ENCODE measurements at places on chromosomes 4 and X.

DNA sequence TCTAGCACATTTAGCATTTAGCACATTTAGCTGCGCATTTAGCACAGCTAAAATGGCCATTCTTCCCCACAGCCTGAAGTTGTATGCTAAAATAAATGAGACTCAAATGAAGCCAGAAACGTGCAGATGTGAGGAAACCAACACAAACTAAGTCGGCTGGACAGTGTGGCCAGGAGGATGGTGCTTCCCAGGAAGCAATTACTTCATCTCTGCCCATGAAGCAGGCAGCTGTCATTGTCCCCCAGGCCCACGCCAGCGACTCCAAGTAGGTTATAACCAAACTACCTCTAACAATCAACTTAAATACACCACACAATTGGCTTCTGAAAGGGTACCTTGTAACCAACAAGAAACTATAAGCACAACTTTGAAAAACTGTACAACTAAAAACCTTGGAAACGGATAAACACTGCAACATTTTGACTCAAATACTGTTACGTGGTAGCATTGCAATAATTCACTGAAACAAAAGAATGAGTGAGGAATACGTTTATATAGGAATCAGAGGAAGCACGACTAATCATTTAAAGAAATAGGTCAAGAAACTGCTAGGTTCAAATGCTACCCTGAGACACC is 39.2 kb downstream of the AFAP1 start:
- no peak for DNase-seq

DNA sequence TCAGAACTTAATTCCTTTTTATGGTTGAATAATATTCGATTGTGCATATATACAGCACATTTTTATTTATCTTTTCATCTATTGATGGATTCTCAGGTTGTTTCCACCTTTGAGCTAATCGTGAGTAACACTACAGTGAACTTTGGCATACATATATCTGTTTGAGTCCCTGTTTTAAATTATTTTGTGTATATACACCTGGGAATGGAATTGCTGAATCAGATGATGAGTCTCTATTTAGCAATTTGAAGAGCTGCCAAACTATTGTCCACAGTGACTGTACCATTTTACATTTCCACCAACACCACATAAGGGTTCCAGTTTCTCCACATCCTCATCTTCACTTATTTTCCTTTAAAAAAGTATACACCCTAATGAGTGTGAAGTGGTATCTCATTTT is 166.2 kb upstream of the FGF13 start:
- DNase-seq: no peak

GRCh38 chr4:189021831-189022230 is 882.6 kb downstream of the TRIML1 start:
- no peak for DNase-seq

GRCh38 chr4:113540859-113541258 is 220.7 kb downstream of the CAMK2D start:
- DNase-seq: no peak

DNA sequence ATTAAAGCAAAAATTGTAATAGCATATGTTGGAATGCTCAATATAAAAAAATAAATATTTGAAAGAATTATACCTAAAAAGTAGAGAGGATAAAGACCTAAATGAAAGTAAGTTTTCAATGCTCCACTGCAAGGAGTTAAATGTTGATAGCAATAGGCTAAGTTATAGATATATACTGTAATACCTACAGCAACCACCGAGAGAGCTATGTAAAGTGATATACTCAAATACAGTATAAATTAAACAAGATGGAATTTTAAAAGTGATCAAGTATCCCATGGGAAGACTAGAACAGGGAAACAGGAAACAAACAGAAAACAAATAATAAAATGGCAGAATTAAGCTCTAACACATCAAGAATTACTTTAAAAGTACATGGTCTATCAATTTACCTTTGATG is 73.9 kb downstream of the CASP3 start:
- no peak for DNase-seq

GRCh38 chrX:123525123-123525725 is 207.6 kb downstream of the THOC2 start:
- DNase-seq: no peak

DNA sequence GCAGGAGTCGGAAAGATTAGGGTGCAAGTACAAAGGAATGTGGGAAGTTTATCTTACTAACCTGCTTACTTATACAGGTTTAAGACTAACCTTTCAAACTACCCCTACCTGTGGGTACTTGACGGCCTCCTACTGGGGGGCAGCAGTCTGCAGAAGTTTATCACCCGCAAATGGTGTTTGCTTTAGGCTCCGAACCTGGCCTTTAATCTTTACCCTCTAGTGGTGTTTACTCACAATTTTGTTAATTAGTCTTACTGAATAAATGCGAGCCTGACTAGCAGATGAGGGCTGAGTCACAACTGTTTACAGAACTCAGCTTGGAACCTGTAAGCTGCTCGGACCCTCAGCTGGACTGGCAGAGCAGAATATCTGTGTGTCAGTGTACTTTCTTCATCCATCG is 204.2 kb upstream of the GPRIN3 start:
- DNase-seq: no peak

DNA sequence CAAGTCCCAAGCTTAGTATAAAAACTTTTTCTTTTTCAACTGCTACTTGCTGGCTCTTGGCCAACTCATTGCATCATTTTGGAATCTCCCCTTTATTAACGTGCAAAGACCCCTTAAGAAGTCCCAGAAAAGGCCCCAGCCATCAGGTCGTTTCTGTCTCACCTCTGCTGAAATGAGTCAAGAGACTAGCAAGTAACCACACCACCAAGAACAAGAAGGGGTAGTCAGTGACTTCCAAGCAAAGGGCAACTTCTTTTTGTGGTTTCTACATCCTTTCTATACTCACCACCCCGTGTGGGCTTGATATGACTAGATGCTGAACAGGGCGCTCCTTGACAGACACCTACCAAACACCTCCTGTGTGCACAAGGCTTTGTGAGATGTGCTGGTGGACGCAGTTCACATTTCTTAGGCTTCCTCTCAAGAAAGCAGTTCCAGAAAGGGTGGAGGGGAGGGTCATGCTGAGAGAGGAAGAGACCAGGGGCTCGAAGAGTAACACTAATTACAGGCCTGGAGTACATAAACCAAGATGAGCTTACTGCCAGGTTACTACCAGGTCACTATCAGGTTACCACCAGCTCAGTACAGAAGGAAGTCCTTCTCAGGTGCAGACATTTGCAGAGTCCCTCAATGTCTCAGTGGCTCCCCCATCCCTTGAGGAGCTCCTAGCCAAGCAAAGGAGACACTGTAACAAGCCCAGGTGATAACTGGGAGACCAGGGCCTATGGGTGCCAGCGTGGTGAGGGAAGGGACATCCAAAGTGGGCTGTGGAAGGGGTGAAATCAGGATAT is 19.3 kb downstream of the JAKMIP1 start:
- DNase-seq: no peak

GRCh38 chr4:97911236-97911906 is 231.9 kb downstream of the STPG2 start:
- no peak for DNase-seq

GRCh38 chrX:109783701-109784079 is 50.6 kb upstream of the ACSL4 start:
- DNase-seq: no peak

GRCh38 chr4:7909463-7910262 is 30.0 kb downstream of the AFAP1 start:
- DNase-seq: no peak

DNA sequence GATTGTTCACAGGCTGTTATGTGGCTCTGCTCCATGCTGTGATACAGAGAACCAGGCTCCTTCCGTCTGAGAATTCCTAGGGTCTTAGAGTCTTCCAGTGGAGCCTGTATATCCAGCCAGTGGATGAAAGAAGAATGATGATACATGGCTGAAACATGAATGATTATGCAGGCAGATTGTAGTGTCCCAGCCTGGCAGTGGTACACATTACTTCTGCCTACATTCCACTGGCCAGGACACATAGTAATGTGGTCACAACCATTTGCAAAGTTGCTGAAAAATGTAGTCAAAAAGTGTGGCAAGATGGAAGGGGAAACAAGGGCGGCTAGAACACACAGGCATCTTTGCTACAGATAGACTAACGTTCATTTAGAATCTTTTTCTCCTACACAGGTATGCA is 4.5 kb upstream of the GBA3 start:
- DNase-seq: no peak

GRCh38 chr4:175656649-175657048 is 155.4 kb downstream of the GPM6A start:
- DNase-seq: no peak

DNA sequence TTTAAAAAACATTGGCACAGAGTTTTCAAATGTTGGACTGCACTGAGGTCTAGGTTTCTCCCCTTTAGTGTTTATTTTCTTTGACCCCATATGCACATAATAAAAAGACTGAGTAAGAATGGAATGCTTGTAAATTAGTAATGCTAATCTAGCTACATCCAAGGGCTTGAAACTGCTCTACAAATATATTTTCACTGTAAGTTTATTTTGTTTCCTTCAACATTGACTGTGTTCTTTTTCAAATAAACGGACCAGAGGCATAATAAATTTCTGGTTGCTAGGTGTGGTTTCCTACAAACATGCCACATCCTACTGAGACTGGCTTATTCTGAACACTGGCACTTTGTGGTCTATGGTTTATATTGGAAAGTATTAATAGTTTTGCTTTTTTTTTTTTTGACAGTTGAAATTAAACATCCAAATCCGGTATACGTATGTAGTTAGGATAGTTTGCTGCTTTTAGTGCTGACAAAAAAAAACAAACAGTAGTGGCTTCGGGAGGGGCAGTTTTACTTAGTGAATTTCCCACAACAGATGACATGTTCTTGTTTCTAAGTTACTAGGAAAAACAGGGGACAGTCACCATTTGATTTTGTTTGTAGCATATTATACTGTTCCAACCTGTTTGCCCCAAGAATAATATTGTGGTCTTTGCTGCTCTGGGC is 13.2 kb downstream of the CA5B start:
- DNase-seq: no peak

DNA sequence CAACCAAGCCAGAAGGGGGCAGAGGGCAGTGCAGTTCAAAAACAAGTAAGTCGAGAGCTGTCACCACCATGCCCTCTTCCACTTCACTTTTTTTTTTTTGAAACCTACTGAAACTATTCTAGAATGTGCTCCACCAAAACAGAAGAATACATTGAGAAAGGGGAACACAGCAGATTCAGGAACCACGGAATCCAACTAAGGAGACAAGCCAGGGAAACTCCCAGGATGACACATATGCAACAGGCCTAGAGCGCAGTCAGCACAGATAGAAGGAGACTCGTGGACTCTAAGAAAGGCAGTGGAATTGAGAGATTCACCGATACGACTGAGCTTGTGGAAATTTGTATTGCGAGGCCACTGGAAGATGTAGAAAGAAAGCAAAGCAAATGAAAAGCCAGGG is 66.1 kb downstream of the PHKA2 start:
- DNase-seq: no peak

DNA sequence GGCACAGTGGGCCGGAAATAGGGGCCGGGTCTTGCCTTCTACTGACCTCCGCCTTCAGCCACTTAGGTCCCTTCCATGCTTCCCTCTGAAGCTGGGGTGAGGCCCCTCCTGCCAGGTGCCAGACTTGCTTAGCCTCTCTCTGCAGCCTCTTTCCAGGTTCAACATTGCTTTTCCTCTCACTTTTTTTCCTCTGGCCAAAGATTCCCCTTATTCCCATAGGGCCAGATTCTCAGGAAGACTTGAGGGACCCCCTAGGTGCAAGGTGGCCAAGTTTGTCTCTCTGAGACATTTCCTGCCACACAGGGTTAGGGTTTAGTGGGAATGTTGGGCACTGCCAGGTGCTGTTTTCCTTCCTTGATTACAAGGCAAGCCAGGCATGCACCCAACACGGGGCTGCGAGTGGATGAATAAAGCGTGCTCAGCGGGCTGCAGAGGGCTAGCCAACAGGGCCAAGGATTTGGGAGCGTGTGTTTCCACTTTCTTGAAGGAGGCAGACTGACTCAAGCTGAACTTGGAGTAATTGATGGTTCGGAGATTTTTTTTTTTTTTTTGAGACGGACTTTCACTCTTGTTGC is 7.6 kb upstream of the GJB1 start:
- DNase-seq: no peak

GRCh38 chrX:77788050-77788449 is 2.0 kb upstream of the ATRX start:
- DNase-seq: no peak

DNA sequence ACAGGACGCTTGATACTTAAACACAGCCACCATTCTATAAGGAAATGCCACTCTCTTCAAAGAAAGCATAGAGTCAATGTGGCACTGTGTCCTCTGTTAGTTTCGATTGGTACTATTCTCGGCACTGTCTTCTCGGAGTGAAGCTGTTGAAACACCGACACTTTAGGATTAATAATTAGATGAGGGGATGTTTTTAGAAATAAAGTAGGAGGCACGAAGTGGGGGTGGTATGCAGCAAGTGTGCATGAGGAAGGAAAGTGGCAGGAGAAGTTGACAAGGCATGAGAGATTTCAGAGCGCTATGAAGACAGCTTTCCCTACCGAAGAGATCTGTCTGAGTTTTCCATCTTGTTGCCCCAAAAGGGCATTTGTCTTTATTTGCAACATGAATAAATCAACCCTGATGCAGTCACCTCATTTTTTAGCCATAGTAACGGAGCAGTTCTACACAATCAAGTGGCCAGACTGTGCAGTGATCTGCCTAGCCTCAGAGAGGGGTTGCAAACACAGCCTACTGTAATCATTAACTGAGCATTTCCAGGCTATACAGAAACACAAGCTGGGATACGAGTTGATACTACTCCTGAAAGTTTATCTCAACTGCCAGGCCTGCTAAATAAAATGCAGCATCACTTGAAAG is 8.3 kb downstream of the GPRIN3 start:
- no peak for DNase-seq

DNA sequence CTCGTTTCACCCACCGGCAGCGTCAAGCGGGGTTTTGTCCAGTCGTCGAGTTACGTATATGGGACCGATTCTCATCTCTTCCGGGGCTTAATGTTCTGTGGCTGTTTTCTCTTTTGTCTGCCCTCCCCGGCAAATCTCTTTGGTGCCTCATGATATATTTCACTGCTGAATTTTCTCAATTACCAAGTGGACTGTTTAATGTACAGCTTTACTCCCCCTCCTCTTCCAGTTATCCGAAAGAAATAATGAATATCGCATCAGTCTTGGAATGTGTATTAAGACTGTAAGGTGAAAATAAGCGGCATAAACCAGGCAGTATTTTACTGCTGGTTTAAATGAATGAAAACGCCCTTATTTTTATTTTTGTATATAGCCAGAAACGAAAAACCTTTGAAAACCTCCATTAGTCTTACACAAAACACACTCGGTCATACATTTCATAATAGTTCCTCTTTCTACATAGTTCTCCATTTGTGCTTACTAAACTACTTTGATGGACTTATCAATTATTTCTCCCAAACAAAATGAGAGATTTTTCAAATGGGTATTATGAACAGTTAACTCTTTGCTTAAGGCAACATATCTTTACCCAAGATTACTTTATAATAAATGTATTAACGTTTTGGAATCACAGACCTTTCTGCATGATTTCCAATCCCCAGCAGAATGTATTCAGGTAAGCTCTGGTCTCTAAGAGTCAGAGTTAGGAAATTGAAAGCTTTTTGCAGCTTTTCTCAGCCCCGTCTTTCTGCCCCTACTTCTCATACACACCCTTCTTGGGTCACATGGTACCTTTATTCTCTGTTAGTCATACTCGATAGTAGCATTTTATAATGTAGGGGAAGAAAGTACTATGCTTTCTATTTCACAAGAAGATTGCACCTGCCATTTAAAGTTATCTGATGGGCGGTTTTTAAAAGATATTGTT is 979 bp downstream of the RP2 start:
- DNase-seq: no peak

All from activated naive CD4-positive, alpha-beta T cell (primary cell).